ENCODE measurements at places on chromosomes 11 and 22.
A peak's percentile ranks its signal among the peaks of the same experiment; 100 is the strongest.

GRCh38 chr11:45412051-45412471 lies 125.9 kb upstream of the SYT13 start:
- DNase-seq: no peak

DNA sequence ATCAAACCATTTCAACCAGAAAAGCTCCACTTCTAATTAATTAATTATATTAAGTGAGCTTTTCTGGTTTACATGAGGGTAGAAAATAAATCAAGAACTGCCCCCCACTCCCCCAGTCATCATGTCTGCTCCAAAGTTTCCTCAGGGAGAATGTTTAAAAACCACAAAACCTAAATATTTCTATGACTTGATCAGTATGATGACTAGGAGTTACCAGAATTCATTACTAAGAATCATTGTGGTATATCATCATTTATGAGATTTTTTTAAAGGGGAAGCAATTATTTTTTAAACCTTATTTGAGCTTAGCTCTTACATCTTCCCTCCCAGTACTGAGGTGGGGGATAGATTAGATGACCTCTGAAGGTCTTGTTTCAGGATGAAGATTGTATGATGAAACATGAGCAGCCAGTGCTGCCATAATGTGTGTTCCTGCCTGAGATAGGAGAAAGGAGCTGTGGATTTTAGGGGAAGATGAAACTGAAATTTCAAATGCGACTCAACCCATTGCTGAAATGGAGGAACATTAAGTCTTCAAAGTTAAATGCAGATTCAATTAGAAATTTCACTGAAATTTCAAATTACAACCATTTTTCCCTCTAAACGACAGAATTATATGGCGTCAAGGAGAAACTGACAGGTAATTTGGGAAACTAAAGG lies 401.3 kb upstream of the CADM1 start:
- DNase-seq: peak; percentile 72

DNA sequence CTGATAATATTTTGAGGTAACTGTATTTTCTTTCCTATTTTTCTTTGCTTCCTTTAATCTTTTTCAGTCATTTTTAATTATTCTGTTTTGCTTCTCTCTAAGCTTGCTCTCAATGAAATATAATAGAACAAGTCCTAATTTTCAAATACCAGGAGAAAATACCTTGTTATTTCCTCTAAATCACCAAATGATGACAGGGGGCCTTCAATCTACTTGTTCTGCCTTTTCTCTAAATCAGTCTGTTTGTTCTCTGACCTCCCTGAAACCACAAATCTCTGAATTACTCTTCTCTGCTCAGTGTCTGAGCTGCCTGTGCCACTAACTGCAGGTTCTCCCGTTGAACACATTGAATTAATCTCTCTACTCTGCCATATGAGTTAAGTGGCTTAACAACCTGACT lies 286.2 kb downstream of the C11orf87 start:
- DNase-seq: no peak

- DNase-seq: no peak
Measured at GRCh38 chr11:90867416-90867815, 644.6 kb upstream of the CHORDC1 start.

- DNase-seq: no peak
Measured at GRCh38 chr11:40215556-40215955, 1243.9 kb downstream of the LRRC4C start.

GRCh38 chr11:61947486-61948210 lies 2.5 kb upstream of the BEST1 start:
- peak; percentile 61 for DNase-seq

- no peak for DNase-seq
Measured at GRCh38 chr11:35141071-35141470, 2.1 kb downstream of the CD44 start.

GRCh38 chr11:94521684-94522083 lies 9.4 kb downstream of the C11orf97 start:
- no peak for DNase-seq

- DNase-seq: no peak
Measured at GRCh38 chr22:34913826-34914225, 152.1 kb upstream of the ISX start.

GRCh38 chr22:25346859-25347751 lies 127.7 kb downstream of the CRYBB2 start:
- DNase-seq: peak; percentile 47

DNA sequence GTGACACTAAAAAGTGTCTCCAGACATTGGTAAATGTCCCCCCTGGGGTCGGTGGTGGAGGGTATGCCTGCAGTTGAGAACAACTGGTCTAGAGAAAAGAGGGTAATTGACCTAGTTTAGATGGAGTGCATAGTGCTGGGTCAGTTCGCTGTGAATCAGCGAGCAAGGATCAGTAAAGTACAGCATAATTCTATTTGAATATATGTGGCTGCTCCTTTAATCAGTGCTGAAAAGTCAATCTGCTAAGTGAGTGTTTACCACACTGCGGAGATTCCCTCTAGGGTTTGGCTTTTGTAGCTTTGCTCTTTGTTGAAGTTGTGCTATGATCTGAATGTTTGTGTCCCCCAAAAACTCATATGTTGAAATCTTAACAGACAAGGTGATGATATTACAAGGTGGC lies 15.0 kb downstream of the CAVIN3 start:
- no peak for DNase-seq

DNA sequence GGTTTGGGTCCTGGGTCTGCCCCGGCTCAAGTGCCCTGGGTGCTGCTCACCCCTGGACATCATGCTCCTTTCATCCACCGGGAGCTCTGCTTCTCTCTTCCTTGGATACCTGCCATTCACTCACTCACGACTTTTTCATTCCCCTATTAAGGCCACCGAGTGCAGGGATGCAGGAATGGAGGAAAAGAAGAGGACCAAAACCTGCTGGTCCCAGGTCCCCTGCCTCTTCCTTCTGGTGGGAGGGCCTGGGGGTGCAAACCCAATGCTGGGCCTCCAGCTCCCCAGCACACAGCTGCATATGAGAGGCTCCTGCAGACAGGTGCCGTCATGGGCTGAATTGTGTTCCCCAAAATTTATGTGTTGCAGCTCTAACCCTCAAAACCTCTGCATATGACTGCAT lies 36.8 kb upstream of the MYEOV start:
- no peak for DNase-seq

DNA sequence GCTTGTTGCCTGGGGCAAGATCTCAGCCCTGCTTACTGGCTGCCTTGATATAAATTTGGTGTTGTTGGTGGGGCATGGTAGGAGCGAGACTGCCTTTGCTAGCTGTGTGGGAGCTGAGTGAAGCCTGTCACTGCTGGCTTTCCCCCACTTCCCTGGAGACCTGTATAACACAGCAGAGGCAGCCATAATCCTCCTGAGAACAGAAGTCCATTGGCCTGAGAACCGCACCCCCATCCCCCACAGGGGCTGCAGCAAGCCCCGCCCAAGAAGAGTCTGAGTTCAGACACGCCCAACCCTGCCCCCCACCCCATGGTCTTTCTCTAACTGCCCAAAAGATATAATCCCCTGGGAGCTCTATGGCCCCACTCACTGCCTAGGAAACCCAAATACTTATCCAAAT lies 39.2 kb upstream of the ARHGAP42 start:
- DNase-seq: no peak

DNA sequence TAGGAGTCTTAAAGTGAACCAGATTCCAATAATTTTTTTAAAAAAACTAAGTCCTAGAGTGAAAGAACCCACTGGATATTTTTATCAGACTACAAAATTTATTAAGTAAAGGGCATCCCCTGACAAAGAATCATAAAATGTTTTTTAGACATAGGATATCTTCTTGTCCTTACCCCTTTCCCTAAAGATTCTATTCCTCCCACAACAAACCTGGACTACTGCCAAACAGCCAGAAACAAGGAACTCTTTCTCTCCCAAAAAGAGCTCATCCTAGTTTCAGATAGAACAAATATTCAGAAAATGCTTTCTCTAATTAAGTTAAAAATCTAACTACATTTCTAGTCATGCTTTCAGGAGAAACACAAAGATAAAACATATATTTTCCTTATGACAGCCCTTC lies 327.1 kb downstream of the FAM181B start:
- no peak for DNase-seq

GRCh38 chr11:35981581-35981980 lies 37.7 kb downstream of the LDLRAD3 start:
- no peak for DNase-seq

- peak; percentile 85 for DNase-seq
Measured at GRCh38 chr11:111733016-111733415, 33.2 kb downstream of the PPP2R1B start.

DNA sequence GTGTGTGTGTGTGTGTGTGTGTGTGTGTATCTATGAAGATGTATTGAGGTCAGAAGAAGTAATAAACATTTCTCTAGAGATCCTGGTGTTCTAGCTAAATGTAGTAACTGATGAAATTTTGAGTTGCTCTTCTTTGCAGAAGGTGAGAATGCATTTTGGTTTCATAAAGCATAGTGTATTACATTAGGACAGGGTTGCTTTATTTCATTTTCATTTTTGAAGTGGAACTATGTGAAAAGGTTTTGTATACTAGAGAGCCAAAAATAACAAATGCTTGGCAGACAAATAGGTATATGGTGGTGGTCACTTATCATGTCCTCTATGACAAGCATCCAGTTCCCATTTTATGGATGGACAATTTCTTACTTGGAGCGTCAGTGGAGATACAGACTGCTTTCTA lies 99.0 kb downstream of the CASP12 start:
- DNase-seq: no peak

- no peak for DNase-seq
Measured at GRCh38 chr11:59833602-59834001, 11.7 kb downstream of the CBLIF start.

DNA sequence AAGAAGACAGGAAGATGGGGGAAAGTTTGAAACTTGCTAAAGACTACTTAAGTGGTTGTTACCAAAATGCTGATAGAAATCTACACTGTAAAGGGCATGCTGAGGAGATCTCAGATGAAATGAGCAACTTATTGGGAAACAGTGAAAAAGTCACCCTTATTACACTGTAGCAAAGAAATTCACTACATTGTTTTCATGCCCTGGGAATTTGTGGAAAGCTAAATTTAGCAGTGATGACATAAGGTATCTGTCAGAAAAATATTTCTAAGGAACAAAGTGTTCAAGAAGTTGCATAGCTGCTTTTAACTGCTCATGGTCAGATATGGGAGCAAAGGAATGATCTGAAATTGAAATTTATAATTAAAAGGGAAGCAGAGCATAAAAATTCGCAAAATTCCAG lies 702.4 kb upstream of the LRRC4C start:
- peak; percentile 76 for DNase-seq

GRCh38 chr11:66559142-66559865 lies 9.1 kb downstream of the CTSF start:
- DNase-seq: no peak

GRCh38 chr11:128310676-128311445 lies 276.5 kb downstream of the ETS1 start:
- DNase-seq: no peak

DNA sequence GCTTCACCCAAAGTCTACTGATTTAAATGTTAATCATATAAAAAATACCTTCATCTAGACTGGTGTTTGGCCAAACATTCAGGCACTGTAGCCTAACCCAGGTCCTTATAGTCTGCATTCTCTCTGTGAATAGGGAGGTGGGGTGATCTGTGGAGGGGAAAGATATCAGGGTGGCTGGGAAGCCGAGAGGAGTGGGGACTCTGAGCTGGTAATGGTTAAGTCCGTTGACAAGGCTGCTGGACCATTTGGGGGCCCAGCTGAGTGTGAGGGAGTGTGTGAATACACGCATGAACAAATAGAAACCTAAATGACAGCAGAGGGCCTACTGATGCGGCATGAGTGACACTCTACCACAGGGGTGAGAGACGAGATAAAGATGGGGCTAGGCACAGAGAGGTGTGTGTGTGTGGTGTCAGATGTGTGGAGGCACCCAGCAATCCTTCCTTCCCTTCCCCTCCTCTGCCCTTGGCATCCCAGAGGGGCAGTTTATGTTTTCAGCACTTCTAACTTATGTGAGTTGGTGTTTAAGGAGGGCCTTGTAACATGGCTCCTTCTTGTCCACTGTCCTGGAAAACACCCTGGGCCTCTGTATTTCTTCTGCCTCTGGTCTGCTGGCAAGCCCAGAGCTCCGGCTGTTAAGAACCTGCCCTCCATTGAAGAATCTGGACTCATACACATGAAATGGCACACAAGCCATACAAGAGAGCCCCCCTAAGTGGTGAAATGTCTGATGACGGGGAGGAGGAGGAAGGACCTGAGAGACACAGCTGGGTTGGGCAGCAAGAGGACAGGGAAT lies 249.1 kb upstream of the TBCEL start:
- DNase-seq: no peak

- DNase-seq: no peak
Measured at GRCh38 chr11:131822506-131822905, 452.1 kb downstream of the NTM start.

GRCh38 chr22:37855462-37855861 lies 6.2 kb downstream of the EIF3L start:
- DNase-seq: no peak

DNA sequence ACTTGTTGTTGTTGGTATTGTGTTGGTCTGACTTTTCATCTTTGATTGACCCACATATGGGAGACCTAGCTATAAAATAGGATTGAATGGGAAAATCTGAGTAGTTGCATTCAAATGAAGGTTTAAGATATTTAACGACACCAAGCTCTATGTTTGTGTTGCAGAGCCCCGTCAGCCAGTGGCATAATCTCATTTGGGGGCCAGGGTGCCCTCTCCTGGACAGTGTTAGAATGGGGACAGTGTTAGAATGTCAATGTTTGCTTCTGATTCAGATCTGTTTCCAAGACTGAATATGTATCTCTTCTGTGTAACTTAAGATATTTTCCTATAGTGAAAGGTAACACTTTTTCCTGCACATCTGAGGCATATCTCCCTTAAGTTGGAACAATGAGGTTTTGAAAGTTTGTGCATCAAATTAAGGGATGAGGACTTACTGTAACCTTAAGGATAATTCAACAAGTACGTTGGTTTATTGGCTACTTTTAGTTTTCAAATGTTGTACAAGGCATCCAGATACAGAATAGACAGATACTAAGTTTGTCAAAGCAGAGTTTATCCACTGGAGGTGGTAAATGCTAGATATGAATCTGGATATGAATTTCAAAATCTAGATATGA lies 5.3 kb upstream of the OR52M1 start:
- no peak for DNase-seq

DNA sequence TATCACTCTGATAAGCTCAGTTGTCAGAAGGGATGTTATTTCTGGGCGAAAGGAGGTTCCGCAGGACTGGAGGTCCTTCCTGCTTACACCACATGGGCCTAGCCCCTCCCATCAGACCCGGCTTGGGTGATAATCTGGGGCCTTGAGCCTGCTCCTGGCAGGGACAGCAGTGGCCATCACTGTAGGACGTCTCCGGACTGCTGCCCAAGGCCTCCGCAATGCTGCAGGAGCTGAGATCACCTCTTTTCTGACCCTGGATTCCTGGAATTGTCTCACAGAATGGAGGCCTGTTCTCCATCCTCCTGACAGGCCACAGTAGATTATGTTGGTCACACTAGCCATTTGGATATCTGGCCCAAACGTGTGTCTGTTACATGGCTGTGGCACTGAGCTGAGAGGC lies 9.2 kb upstream of the BIK start:
- no peak for DNase-seq

GRCh38 chr11:35144136-35144741 lies 5.3 kb downstream of the CD44 start:
- peak; percentile 84 for DNase-seq

Measured in astrocyte (in vitro differentiated cells and primary cell).